Caki2 (cell line): ENCODE measurements at places on chromosomes 3 and 15. TPM values are rescaled to one million over a fixed set of nuclear protein-coding genes. Genes with fewer than 3 reads are reported as not detected.

- DNase-seq, result no peak
These were observed 1.6 kb upstream of the PROK2 start for GRCh38 chr3:71786551-71786950.

DNA sequence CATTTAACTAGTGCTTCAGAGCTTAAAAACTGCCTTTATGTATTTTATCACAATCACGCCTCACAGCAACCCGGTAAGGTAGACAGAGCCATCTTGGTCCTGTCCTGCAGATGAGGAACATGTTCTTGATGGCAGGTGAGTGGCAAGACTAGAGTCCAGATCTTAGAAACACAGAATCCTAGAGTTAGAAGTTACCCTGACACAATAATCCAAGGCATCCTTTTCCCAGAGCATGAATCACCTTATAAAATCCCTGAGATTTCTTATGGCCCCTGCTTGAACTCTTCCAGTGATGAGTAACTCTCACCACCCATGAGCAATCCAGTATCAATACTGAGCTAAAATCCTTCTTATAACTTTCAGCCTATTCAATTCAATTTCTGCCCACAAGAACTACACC lies 16.9 kb downstream of the POPDC2 start:
- DNase-seq, result peak; percentile 25

- DNase-seq, result no peak
These were observed 325.8 kb upstream of the IGF1R start for GRCh38 chr15:98322581-98322980.

GRCh38 chr15:66225656-66226274 lies 27.8 kb downstream of the MEGF11 start:
- no peak for DNase-seq

Gene LRTM1
- not detected in 2 replicates for total RNA-seq
